ENCODE measurements at places on chromosomes 11 and 22.

GRCh38 chr11:35680506-35680905 lies 17.9 kb downstream of the TRIM44 start:
- DNase-seq, result no peak

DNA sequence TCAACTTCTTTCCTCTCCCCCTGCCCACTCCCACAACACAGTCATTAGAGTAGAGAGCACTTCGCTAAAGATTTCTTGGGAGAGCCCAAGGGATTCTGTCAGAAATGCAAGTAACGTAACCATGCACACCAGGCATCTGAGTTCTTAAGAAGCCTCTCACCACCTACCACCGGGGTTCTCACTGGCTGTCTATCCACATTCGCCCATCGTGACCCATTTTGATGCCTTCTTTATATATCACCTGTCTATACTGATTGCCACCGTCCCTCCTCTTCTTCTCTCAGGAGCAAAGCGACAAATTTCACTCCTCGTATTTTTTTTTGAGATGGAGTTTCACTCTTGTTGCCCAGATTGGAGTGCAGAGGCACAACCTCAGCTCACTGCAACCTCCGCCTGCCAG lies 23.9 kb upstream of the RASD2 start:
- no peak for DNase-seq

DNA sequence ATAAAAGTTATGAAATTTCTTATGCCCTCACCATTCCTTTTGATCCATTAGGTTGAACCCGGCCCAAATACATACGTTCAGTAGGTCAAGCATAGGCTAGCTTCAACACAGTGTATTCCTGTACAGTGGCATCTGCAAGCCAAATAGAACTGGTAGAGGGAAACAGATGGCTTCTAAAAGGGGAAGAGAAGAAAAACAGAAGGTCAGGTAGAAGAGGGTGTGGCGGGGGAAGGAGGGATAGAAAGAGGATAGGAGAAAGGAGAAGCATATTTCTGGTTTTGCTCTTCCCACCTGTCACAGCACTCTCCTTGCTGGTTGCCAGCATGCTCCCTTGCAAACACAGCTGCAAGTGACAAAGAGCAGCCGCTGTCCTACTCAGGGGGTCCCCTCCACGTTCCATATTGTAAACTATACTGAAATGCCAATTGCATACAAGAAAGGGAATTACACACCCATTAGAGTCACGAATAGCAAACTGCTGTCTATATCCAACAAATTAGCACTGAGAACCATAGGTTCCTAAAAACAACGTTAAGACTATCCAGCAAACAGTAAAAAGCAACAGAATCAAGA lies 71.8 kb downstream of the PHF21A start:
- DNase-seq, result no peak

GRCh38 chr22:46976143-46976542 lies 213.7 kb downstream of the TBC1D22A start:
- no peak for DNase-seq

GRCh38 chr11:69670158-69670845 lies 4.9 kb downstream of the LTO1 start:
- DNase-seq, result peak; percentile 88

GRCh38 chr11:75543806-75544205 lies 18.1 kb upstream of the GDPD5 start:
- no peak for DNase-seq

DNA sequence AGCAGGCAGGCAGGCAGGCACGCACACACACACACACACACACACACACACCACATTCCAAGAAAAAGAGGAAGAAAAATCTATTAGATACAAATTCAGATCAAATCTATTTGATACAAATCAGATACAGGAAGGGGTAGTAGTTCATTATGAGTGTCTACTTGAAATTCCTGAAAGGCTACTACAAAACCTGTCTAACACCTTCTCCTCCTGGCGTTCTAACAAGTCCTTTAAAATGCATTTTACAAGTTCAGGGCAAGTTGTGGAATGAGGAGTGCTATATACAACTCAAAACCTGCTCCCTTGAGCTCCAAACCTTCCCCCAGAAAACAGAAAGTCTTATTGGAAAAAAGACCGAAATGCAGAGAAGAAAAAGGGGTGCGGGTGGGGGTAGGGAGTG lies 476 bp downstream of the ARHGAP32 start:
- DNase-seq, result no peak

- no peak for DNase-seq
These were observed 179.3 kb downstream of the LARGE1 start for GRCh38 chr22:33741025-33741424.

- DNase-seq, result no peak
These were observed at the start of gene PATE4 for GRCh38 chr11:125833016-125833415. Gene PATE4, plus strand, starts transcription at chr11:125833316. Its CDS starts 44 bp downstream, at chr11:125833360.

DNA sequence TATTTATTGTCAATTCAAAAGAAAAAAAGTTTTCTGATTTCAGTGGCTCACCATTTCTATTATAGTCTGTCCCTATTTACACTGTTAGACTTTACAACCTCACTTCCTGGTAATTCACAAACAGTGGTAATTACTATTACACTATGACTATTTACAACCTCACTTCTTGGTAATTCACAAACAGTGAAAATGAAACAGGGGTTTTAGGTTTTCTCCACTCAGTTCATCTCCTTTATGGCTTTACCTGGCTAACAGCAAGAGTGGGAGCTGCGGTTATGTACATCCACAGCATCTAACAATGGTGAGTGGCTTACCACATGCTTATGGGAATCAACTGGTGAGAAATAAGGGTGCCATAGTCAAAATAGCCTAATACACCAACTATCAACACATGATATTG lies 166.4 kb downstream of the CASP12 start:
- DNase-seq, result no peak

DNA sequence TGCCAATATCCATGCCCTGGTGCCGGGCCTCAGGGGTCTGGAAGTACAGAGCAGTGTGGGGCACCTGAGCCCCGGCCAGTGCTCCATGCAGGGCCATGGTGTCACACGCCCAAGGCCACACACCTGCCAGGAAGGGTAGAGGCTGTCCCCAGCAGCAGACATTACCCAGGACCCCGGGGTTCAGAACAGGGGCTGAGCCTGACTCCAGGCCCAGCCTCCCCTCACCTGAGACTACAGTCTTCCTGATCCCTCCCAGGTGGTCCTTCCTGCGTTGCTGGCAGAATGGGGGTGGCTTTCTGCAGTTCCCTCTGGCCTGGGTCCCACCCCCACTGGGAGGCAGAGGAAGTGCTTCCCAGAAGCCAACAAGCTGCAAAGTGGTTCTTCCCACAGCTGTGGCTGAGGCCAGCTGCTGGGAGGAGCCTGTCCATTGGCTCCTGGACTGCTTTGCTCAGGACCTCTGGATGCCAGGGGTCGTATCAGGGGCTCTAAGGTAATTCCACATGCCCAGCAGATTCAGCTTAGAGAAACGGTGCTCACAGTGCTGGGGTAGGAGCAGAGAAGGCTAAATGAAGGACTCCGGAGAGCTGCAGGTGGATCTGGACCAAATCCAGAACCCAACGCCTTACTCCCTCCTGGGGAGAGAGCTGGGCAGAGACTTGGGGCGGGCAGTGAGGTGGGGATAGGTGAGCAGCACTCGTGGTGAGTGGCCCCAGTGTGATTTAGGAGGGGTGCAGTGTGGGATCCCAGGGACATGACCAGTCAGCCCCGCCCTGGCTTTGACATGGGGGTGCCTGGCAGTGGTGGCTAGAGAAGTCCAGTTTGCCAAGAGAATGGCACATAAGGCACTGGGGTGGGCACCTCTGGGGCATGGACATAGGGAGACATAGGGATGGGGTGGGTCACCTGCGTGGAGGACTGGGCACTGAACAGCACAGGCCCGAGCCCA lies 12.6 kb downstream of the TCIRG1 start:
- no peak for DNase-seq

GRCh38 chr11:35734669-35735410 lies 72.3 kb downstream of the TRIM44 start:
- no peak for DNase-seq

- DNase-seq, result no peak
These were observed 100.4 kb downstream of the GALNT18 start for GRCh38 chr11:11521306-11522002.

DNA sequence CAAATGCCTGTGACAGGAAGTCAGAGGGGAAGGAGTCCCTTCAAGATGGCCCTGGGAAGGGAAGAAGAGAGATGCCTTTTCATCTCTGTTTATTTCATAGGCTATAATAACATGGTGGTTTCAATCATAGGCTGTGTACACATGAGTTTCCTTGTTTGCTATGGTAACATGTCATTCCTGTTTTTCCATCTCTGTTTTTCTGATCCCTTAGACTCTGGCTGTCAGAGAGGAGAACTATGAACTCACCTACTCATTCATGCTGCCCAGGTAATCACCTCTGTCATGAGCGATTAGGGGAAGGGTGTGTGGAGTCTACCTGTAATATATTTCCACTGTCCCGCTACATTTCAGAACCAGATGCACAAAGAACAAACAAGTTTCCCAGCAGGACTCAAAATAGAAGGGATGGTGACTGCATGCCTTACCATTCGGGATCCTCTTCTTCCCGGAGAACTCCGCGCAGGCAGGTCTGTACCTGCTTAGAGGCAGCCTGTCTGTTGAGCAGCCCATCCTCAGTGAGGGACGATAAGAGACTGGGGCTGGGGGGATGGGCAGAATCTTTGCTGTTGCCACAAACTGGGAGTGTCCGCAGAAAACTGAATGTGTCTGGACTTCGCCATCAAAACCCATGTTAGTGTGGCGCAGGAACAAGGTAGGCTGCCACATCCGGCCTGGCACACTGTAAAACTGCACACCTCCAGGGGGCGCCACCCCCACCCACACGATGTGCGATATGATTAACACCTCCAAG lies 7.1 kb upstream of the PEX26 start:
- DNase-seq, result no peak

DNA sequence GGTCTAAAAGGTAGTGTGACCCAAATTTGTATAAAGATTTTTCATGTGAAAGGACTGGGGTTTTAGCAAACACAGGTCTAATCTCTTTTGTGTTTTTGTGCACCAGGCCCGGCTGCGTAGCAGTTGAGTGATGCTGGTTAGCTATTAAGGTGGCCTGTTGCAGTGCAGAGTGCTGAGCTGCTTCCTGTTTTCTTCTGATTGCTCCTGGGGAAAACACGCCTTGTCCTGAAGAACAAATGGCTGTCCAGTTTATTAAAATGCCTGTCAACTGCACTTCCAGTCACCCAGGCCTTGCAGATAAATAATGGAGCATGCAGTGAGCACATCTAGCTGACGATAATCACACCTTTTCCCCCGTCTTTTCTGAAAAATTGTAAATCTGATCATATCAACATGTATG lies 1.8 kb downstream of the SRSF8 start:
- peak; percentile 97 for DNase-seq

DNA sequence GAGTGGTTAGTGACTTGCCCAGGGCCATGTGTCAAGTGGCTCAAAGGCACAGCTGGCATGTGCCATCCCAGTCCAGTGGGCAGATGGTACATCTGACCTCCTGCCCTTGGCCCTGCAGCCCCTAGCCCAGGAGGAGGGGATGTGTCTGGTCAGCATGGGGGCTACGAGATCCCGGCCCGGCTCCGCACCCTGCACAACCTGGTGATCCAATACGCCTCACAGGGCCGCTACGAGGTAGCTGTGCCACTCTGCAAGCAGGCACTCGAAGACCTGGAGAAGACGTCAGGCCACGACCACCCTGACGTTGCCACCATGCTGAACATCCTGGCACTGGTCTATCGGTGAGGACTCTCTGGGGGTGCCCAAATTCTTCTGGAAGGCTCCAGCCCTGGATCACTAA lies 5.7 kb upstream of the RAB1B start:
- DNase-seq, result no peak

DNA sequence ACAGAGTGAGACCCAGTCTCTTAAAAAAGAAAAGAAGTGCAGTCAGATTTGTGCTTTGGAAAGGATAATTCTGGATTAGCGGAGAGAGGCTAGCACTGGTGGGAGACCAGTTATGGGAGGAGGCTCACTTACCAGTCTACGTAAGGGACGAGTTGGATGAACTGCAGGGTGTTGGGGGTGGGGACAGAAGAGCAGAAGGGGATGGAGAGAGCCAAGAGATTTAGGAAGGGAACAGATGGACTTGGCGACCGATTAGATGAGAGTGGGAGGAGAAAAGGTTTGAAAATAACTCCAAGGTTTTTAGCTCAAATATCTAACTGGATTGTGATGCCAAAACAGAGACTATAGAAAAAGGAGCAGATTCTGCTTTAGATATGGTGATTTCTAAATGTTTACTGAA lies 81.4 kb downstream of the SFI1 start:
- no peak for DNase-seq

- DNase-seq, result no peak
These were observed 143.8 kb downstream of the APOL5 start for GRCh38 chr22:35861451-35861850.

- DNase-seq, result no peak
These were observed 3.2 kb upstream of the HMOX1 start for GRCh38 chr22:35377735-35378134.

- DNase-seq, result no peak
These were observed 3.8 kb downstream of the MOB2 start for GRCh38 chr11:1482581-1483444.

GRCh38 chr11:134562196-134562595 lies 150.2 kb upstream of the B3GAT1 start:
- no peak for DNase-seq

DNA sequence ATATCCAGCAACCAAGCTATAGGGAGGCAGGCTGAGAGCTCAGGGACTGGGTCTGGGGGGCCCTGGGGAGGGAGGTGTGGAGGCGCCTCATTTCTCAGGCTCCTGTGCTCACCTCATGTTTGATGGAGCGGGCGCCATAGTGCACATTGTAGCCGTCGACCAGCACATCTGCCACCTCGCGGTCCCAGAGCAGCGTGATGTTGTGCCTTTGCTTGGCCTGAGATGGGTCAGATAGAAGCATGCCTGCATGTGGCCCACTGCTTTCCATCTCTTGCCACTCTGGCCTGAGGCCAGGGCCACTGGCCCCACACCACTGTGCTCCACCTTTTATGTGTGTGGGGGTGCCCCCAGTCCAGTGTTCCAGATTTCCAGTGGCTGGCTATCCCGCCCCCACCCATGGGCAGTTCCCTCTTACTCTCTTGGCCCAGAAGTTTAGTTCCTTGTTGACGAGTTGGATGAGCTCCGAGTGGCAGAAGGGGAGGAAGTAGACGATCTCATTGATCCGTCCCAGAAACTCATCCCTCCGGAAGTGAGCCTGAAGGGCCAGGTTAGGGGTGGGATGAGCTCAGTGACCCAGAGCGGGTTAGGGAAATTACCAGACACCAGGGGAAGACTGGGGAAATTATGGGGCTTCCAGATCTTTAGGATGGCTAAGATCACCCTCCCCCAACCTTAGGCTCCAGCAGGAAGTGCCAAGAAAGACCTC lies 50.1 kb upstream of the PHOX2A start:
- no peak for DNase-seq

All from fibroblast of mammary gland (primary cell).